ENCODE measurements at places on chromosomes 2 and 18. TPM values are rescaled to one million over a fixed set of nuclear protein-coding genes. Genes with fewer than 3 reads are reported as not detected.

The TUBB8B gene
- 1.7 TPM for total RNA-seq

The KCTD18 gene
- 16.9 TPM for total RNA-seq

The BARD1 gene
- total RNA-seq: 21.6 TPM

The MEP1B gene
- total RNA-seq: not detected

The LAMA3 gene
- 106 TPM for total RNA-seq

The SIX3 gene
- total RNA-seq: not detected

The ERMN gene
- not detected for total RNA-seq

The SPATS2L gene
- 65.6 TPM for total RNA-seq

The IMP4 gene
- 88.4 TPM for total RNA-seq

The SCYGR3 gene
- total RNA-seq: not detected

GRCh38 chr2:26238311-26238958 lies 6.0 kb downstream of the HADHA start:
- no peaks in the 10 kb centered on the region for H3K27me3 ChIP-seq
- no peak for DNase-seq
- peaks cover 50% of the 10 kb centered on the region for H3K36me3 ChIP-seq
- H3K27ac ChIP-seq: no peak overlapping the region
- H3K4me3 ChIP-seq: no peak overlapping the region

GRCh38 chr2:42813763-42814162 lies 21.4 kb upstream of the HAAO start:
- no peak for DNase-seq
- H3K36me3 ChIP-seq: no peaks in the 10 kb centered on the region
- H3K27ac ChIP-seq: no peak overlapping the region
- peaks cover 10% of the 10 kb centered on the region for H3K4me1 ChIP-seq
- H3K27me3 ChIP-seq: no peaks in the 10 kb centered on the region

GRCh38 chr18:9808295-9809241 lies 77.2 kb upstream of the TXNDC2 start:
- H3K4me3 ChIP-seq: no peak overlapping the region
- H3K36me3 ChIP-seq: no peaks in the 10 kb centered on the region
- no peak for DNase-seq
- H3K27me3 ChIP-seq: no peaks in the 10 kb centered on the region

DNA sequence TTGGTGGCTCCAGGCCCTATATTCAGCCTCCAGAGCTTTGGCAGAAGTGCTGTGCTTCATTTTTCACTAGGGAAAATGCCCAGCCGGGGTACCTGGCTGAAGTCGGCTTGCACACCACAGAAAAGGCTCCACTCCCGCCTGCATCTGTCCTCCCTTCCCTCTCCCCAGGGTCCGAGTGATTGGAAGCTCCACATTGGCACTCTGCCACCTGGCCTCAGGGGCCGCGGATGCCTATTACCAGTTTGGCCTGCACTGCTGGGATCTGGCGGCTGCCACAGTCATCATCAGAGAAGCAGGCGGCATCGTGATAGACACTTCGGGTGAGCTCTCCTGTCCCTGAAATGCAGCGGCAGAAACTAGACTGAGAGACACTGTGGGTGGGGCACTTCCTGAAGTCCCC lies 47.4 kb downstream of the IMPA2 start:
- no peak for DNase-seq
- H3K27me3 ChIP-seq: no peaks in the 10 kb centered on the region
- peaks cover 67% of the 10 kb centered on the region for H3K4me1 ChIP-seq
- no peak overlapping the region for H3K4me3 ChIP-seq
- peak overlapping the region; percentile 5 for H3K27ac ChIP-seq

GRCh38 chr2:120879431-120880295 lies 144.0 kb downstream of the GLI2 start:
- DNase-seq: no peak
- H3K4me3 ChIP-seq: no peak overlapping the region
- H3K4me1 ChIP-seq: peaks cover 15% of the 10 kb centered on the region
- no peaks in the 10 kb centered on the region for H3K36me3 ChIP-seq
- H3K27me3 ChIP-seq: no peaks in the 10 kb centered on the region

- H3K27ac ChIP-seq: no peak overlapping the region
- H3K27me3 ChIP-seq: no peaks in the 10 kb centered on the region
- H3K4me1 ChIP-seq: peaks cover 32% of the 10 kb centered on the region
Measured at GRCh38 chr2:160288324-160288723, 88.3 kb upstream of the ITGB6 start.

DNA sequence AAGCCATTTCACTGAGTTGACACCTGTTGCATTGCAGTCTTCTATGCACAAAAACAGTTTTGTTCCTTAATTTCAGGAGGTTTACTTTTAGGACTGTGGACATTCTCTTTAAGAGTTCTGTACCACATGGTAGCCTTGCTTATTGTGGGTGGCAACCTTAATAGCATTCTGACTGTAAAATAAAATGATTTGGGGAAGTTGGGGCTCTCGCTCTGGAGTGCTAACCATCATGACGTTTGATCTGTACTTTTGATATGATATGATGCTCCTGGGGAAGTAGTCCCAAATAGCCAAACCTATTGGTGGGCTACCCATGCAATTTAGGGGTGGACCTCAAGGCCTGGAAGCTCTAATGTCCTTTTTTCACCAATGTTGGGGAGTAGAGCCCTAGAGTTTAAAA lies 3.4 kb downstream of the CTLA4 start:
- no peak overlapping the region for H3K27ac ChIP-seq
- no peak overlapping the region for H3K4me3 ChIP-seq
- H3K4me1 ChIP-seq: no peaks in the 10 kb centered on the region
- no peaks in the 10 kb centered on the region for H3K27me3 ChIP-seq

- H3K27me3 ChIP-seq: no peaks in the 10 kb centered on the region
- no peak overlapping the region for H3K27ac ChIP-seq
- H3K4me3 ChIP-seq: no peak overlapping the region
- no peaks in the 10 kb centered on the region for H3K4me1 ChIP-seq
- no peak for DNase-seq
Measured at GRCh38 chr2:183780072-183780471, 655.8 kb downstream of the NUP35 start.

DNA sequence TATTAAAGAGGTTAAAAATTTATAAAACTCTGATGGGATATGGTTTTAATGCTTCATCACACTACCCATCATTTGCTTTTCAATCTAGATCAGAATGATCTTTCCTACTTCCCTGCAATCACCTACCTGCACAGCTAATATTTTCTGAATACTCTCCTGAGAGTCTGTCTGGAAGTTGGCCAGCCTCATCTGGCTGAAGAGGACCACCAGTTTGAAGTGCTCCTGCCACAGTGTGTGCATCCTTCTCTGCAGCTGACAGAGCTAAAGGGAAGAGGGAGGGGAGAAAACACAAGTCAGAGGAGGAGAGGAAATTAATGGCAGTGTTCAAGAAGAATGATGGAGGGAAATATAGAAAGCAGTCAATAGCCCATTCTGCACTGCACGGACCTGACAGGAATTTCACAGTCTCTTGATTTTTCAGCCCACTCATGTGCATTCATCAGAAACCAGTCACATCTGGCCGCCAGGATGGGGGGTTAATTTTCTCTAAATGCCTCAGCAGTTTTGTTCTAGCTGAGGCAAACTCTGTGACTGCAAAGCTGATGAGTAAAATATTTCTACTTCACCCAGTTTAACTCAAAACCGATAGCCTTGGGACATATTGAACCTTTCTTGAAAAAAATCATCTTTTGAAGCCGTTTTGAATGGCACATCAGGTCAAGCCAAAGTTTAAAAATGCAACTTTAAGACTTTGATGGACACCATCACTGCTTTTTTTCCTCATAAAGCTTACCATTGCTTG lies 201.8 kb upstream of the KLHL14 start:
- no peaks in the 10 kb centered on the region for H3K36me3 ChIP-seq
- no peak overlapping the region for H3K4me3 ChIP-seq
- H3K4me1 ChIP-seq: no peaks in the 10 kb centered on the region
- H3K27ac ChIP-seq: no peak overlapping the region

- peak; percentile 54 for DNase-seq
- H3K27me3 ChIP-seq: no peaks in the 10 kb centered on the region
- H3K4me3 ChIP-seq: no peak overlapping the region
Measured at GRCh38 chr2:31131871-31132270, 6.4 kb downstream of the GALNT14 start.

DNA sequence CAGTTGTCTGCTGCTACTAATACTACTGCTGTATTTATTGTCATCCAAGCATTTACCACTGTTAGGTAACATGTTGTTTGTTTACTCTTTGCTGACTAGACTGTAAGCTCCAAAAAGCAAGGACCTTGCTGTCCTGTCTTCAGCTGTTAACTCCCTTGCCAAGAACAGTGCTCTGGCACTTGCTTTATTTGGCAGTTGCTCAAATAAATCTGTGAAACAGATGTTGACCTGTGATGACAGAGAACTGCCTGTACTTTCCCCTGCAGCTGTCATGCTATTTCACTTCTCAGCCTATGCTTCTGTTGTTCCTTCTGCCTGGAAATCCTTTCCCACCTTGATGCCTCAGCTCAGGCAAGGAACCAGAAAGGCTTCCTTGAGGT lies 181.2 kb downstream of the ATAD2B start:
- no peak overlapping the region for H3K4me3 ChIP-seq
- DNase-seq: no peak
- peaks cover 5% of the 10 kb centered on the region for H3K36me3 ChIP-seq
- H3K4me1 ChIP-seq: peaks cover 15% of the 10 kb centered on the region
- no peak overlapping the region for H3K27ac ChIP-seq

GRCh38 chr2:129728035-129728972 lies 251.2 kb upstream of the RAB6C start:
- DNase-seq: no peak
- no peaks in the 10 kb centered on the region for H3K36me3 ChIP-seq
- H3K4me1 ChIP-seq: no peaks in the 10 kb centered on the region
- no peak overlapping the region for H3K27ac ChIP-seq

- H3K4me1 ChIP-seq: peaks cover 73% of the 10 kb centered on the region
- H3K27ac ChIP-seq: no peak overlapping the region
- H3K27me3 ChIP-seq: no peaks in the 10 kb centered on the region
- DNase-seq: no peak
- H3K36me3 ChIP-seq: no peaks in the 10 kb centered on the region
Measured at GRCh38 chr18:63199743-63200241, 119.8 kb downstream of the BCL2 start.

DNA sequence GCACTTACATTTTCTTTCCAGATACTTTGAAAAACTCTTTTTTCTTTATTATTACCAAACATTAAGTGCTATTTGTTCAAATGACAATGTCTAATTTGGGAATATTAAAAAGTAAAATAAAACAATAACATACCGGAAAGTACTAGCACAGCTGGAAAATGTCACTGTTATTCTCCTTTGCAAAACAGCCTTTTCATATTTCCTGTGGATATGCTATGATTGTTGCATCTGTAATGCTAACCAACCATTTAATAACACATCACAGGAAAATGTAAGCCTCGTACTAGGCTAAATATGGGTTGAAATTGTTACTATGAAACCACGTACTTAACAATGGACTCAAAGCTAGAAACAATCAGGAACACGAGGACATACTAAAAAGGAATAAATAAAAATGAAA lies 298.1 kb downstream of the CBLN2 start:
- H3K4me3 ChIP-seq: no peak overlapping the region
- no peaks in the 10 kb centered on the region for H3K4me1 ChIP-seq
- no peak overlapping the region for H3K27ac ChIP-seq
- no peaks in the 10 kb centered on the region for H3K36me3 ChIP-seq

DNA sequence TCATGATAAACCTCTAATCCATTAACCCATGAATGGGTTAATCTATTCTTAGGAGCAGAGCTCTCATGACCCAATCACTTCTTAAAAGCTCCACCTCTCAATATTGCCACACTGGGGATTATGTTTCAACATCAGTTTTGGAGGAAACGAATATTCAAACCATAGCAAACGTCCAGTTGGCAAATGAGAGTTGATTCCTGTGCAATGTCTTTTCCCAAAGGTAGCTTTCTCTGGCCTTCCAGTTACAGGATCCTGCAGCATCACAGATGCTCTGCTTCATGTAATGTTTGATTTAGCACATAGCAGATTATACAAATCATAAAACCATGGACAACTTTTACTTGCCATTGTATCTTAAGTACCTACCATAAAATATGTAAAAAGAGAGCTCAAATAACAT lies 481.0 kb downstream of the TNS1 start:
- no peaks in the 10 kb centered on the region for H3K27me3 ChIP-seq
- H3K4me3 ChIP-seq: no peak overlapping the region

- H3K27ac ChIP-seq: no peak overlapping the region
- no peak for DNase-seq
- H3K36me3 ChIP-seq: no peaks in the 10 kb centered on the region
- no peak overlapping the region for H3K4me3 ChIP-seq
- no peaks in the 10 kb centered on the region for H3K4me1 ChIP-seq
- no peaks in the 10 kb centered on the region for H3K27me3 ChIP-seq
Measured at GRCh38 chr2:73903313-73903712, 10.5 kb downstream of the ACTG2 start.
